ENCODE measurements at places on chromosomes 6 and 20.

DNA sequence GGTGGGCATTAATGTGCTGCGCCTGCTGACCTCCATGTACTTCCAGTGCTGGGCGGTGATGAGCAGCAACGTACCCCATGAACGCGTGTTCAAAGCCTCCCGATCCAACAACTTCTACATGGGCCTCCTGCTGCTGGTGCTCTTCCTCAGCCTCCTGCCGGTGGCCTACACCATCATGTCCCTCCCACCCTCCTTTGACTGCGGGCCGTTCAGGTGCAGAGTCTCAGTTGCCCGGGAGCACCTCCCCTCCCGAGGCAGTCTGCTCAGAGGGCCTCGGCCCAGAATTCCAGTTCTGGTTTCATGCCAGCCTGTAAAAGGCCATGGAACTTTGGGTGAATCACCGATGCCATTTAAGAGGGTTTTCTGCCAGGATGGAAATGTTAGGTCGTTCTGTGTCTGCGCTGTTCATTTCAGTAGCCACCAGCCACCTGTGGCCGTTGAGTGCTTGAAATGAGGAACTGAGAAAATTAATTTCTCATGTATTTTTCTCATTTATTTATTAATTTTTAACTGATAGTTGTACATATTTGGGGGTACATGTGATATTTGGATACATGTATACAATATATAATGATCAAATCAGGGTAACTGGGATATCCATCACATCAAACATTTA, 35.2 kb upstream of the NOP56 start:
- no peak for DNase-seq

DNA sequence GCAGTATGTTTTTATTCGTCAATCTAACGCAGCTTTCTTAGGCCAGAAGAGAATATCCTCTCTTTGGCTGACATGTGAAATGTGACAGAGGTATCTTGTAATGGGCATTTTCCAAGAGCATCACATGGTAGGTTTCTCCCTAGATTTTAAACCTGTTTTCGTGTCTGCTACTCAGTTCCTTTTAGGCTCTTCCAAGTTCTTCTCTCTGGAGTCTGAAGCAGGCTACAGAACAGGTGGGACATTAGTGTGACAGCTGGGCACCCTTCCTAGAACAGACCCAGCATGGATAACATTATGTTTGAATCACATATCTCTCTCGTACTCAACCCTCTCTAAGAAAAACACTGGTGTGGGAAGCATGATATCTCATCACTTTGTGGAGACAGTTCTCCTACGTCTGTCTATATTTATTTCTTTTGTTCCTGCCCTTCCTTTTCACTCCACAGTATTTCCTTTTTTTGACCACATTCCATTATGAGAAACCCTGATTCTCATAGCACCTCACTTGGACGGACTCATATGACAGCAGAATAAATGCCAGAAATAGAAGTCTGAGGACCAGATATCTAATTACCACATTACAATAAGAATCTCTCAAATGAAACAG, 263.4 kb downstream of the NKAIN2 start:
- DNase-seq = no peak

GRCh38 chr6:49576618-49577017, 26.1 kb downstream of the C6orf141 start:
- DNase-seq = no peak

- no peak for DNase-seq
Observed at GRCh38 chr6:105680131-105680530, 277.2 kb upstream of the PREP start.

GRCh38 chr6:139567095-139567494, 192.6 kb upstream of the CITED2 start:
- DNase-seq = no peak

DNA sequence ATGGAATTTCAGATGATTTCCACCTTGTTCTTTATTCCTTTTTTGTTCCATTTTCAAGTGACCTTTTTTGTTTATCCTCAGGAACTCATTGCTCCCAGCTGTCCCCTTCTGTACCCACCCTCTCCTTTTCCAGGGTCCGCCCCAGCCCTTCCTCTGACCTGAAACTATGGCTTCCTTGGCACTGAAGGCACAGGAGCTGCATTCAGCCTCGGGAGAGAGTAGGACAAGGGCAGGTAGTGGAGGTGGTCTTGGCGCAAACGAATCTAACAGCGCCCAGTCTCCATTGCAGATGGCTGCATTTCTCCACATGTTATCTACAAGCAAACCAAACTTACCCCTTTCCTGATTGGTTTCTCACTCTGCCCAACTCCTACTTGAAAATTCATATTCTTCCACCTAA, 8.8 kb upstream of the ULBP2 start:
- no peak for DNase-seq

DNA sequence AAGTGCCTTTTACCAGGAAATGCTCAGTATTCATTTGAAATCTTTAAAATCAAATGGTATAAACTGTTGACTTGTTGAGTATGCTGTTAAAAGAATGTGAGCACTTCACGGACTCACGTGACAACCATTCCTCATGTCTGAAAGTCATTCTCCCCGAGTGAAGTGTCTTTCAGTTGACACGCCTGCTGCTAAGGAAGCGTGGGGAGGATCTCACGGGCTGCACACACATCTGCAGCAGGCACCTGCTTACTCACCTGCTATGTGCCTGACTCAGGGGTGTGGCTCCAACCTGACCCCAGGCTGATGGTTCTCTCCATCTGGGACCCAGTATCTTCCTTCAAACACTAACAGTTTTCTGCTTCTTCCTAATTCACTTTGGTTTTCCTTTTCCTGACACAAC, 32.7 kb downstream of the WDR27 start:
- no peak for DNase-seq

- no peak for DNase-seq
Observed at GRCh38 chr6:146434732-146435390, 108.8 kb upstream of the RAB32 start.

GRCh38 chr6:16140607-16141006, 11.7 kb downstream of the MYLIP start:
- no peak for DNase-seq

GRCh38 chr6:145529582-145529981, 205.7 kb downstream of the EPM2A start:
- no peak for DNase-seq

GRCh38 chr6:141580988-141581552, 551.7 kb upstream of the GJE1 start:
- DNase-seq = no peak

GRCh38 chr6:136086686-136087085, 163.4 kb downstream of the MTFR2 start:
- DNase-seq = no peak

DNA sequence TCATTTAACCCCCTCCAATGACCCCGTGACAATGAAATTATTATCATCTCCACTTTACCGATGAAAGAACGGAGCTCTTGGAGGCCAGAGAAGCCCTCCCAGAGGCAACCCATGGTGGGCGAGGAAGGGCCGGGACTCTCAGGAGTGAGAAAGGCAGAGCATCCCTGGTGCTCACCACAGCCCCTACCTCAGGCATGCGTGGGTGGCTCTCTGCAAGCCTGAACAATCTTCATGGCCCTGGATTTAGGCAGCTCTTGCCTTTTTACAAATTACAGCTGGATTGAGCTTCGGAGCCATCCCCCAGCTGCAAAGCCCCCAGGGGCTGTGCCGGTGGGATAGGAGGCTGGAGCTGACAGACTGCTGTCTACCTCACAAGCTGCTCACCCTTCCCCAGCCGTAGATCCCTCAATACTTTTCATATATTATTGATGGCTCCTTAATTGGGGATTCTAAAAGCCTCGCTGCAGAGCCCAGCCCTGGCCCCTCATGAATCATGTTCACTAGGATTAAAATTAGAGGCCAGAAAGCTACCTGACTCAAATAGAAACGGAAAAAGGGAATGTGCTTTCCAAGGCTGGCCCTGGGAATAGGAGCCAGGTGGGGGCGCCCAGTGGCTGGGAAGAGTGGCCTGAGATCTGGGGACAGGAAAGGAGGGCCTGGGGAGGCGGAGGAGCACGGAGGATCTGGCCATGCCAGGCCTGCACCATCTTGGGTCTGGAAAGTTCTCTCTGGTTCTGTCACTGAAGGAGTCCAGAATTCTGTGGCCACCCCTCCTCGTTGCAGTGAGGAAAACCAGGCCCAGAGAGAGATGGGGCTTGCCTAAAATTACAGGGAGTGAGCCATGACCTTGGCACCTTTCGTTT, 29.1 kb downstream of the CPNE5 start:
- DNase-seq = no peak

DNA sequence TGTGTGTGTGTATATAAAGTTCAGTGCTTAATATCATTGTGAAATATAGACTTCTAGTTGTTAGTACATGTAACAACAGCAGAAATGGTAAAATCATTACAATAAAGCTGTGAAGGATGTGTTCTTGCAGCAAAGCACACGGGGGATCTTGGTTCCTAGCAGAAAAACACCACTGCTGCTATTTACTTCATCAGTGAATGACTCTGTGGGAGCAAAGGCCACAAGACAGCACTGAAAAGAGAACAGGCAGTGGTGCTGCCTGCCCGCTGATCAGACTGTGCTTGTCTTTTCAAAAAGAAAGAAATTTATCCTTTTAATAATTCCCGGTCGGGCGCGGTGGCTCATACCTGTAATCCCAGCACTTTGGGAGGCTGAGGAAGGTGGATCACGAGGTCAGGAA, 689.9 kb upstream of the CITED2 start:
- no peak for DNase-seq

GRCh38 chr20:958936-959815, 42.9 kb downstream of the RSPO4 start:
- DNase-seq = no peak

GRCh38 chr6:9347608-9348007, 912.3 kb upstream of the SLC35B3 start:
- DNase-seq = no peak

GRCh38 chr6:119535332-119535731, 185.8 kb upstream of the MAN1A1 start:
- DNase-seq = no peak

DNA sequence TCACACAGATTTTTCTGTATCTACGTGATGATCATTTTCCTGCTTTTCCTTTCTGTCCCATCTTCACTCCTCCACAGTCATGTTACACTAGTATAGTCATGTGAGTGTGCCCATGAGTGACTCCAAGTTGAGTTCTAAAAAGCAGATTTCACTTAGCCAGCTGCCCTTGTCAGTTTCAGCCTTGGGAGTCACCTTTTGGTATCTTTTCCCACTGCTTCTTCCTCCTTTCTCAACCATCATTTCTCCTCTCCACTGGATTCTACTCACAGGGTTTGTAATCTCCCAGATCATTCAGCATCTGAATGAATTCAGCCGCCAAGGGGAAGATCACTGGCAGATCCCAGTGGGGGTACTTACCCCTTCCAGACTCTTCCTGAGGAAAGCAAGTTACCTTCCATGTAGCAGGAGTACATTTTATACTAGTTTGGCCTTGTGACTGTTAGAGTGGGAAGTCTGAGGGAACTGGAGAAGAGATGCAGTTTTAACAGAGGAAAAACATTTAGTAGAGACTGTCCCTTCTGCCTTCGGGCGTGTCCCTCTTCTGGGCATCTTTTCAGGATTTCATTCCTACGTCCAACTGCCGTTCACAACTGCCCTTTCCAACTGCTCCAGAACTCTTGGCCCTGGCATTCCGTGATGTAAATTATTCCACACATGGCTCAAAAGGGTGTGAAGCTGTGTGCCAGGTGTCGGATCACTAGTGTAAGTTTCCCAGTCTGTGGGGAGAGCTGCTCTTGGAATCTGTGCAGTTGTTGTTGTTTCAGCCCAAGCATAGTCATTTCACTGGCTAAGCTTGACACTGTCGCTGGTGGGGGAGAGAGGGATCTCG, 38.9 kb downstream of the BICRAL start:
- DNase-seq = no peak

- no peak for DNase-seq
Observed at GRCh38 chr6:39917329-39917728, 16.9 kb downstream of the MOCS1 start.

DNA sequence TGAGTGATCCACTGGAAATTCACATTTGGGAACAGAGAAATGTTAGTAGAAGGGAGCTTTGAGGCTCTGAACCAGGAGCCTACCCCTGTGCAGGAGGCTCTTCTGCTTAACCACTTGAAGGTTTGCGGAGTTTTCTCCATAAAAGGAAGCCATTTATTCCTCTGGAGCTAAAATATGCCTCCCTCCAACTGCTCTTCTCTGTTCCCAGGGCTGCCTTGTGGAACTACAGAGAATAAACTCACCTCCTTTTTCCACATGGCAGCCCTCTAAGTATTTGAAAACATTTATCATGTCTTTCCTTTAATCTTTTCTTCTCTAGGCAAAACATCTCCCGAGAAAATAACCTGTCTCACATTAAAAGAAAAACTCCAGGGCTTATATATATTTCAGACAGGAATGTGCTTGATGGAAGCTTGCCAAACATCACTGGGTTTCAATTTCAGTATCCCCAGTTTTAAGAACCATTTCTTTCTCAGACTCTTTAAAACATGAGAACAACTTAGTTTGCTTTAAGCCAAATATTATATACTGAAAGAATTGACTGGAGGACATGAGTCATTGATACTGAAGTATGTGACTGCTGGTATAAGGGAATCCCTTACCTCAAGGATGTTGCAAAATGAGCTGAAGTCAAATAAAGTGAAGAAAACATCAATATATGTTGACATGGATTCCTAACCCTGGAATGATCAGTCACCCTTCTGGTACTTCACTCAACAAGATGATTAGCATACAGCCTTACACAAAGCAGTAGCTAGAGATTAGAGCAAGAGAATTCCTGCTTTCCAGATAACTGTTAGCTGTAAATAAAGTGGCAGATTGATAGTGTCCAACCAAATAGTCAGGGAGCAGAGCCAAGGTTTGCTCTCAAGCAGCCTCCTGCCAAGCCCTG, 74.0 kb downstream of the ZBTB2 start:
- no peak for DNase-seq

DNA sequence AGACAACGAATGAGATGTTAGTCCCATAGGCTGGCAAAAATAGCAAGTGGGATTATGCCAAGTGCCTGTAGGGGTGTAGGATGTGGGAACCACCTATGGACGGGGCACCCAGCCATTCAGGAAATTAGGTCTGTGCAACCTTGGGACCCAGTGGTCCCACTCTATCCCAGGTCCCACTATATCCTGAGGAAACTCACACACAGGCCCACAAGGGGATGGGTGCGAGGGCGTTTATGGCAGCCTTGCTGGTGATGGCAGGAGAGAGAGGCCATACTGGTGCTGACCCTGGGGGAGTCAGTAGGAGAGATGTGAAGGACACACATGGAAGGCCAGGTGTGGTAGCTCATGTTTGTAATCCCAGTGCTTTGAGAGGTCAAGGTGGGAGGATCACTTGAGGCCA, 163.6 kb downstream of the EYA2 start:
- DNase-seq = no peak

- DNase-seq = no peak
Observed at GRCh38 chr20:50496773-50497385, 13.3 kb upstream of the PTPN1 start.

DNA sequence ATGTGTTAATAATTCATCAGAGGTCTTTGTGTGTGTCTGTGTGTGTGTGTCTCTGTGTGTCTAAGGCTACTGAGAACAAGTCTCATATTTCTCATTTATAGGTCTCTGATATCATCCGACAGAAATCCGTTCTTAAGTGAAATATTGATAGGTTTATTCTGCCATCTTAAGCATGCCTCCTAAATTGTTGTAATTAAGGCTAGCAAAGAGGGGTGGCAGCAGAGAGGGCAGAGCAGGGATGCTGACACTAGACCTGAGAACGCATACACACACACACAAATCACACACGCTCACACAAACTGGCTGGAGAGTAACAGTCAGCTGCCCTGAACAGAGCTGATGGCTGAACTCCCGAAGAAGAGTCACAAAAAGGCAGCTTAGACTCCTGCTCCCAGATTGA, 84.9 kb upstream of the LRFN2 start:
- DNase-seq = no peak

- no peak for DNase-seq
Observed at GRCh38 chr6:112660626-112661025, 313.5 kb downstream of the RFPL4B start.

Measured in stimulated activated CD4-positive, alpha-beta T cell treated with anti-CD3 and anti-CD28 coated beads, Interleukin-1b, Interleukin-23, amount 100 ng/mL, for 1 hour (primary cell).